ENCODE measurements at places on chromosomes 6 and 20. TPM values are rescaled to one million over a fixed set of nuclear protein-coding genes. Genes with fewer than 3 reads are reported as not detected.
A peak's percentile ranks its signal among the peaks of the same experiment; 100 is the strongest.

DNA sequence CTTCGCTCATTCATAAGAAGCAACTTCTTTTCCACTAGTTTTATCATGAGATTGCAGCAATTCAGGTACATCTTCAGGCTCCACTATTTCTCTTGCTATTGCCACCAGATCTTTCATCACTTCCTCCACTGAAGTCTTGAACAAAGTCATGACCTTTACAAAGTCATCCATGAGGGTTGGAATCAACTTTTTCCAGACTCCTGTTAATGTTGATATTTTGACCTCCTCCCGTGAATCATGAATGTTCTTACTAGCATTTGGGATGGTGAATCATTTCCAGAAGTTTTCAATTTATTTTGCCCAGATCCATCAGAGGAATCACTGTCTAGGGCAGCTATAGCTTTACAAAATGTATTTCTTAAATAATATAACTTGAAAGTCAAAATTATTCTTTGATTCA, 1.5 kb downstream of the CENPQ start:
- H3K36me3 ChIP-seq: no peaks in the 10 kb centered on the region
- no peaks in the 10 kb centered on the region for H3K27me3 ChIP-seq
- no peak overlapping the region for H3K27ac ChIP-seq
- DNase-seq: no peak
- H3K4me1 ChIP-seq: peaks cover 12% of the 10 kb centered on the region
- no peak overlapping the region for H3K4me3 ChIP-seq

- no peak overlapping the region for H3K4me3 ChIP-seq
- no peaks in the 10 kb centered on the region for H3K4me1 ChIP-seq
- no peaks in the 10 kb centered on the region for H3K36me3 ChIP-seq
- H3K27ac ChIP-seq: no peak overlapping the region
- H3K27me3 ChIP-seq: peaks cover 2% of the 10 kb centered on the region
Observed at GRCh38 chr6:41284726-41285125, 1.8 kb downstream of the TREM1 start.

The SKIC2 gene
- total RNA-seq: 151 TPM

The PDE7B gene
- total RNA-seq: 0.18 TPM

DNA sequence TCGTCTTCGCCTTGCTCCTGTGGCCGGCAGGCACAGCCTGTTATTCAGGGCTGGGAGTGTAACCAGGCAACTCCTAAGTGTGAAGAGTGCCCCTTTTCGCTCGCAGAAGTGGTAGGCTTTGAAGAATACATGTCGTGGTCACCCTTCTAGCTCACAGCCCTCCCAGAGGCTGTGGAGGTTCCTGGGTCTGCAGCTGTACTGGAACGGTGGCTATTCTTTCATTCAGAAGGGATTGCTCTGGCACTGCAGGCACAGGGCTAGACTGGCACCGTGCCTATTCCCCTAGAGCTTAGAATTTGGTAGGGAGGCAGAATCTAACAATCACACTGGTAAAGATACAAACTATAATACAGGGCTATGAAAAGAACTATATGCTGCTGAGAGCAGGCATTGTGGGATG, 1.1 kb upstream of the SRSF12 start:
- H3K36me3 ChIP-seq: no peaks in the 10 kb centered on the region
- no peak overlapping the region for H3K27ac ChIP-seq
- peaks cover 9% of the 10 kb centered on the region for H3K4me1 ChIP-seq
- H3K4me3 ChIP-seq: no peak overlapping the region
- no peaks in the 10 kb centered on the region for H3K27me3 ChIP-seq
- DNase-seq: no peak

The HDDC2 gene
- 53.5 TPM for total RNA-seq

DNA sequence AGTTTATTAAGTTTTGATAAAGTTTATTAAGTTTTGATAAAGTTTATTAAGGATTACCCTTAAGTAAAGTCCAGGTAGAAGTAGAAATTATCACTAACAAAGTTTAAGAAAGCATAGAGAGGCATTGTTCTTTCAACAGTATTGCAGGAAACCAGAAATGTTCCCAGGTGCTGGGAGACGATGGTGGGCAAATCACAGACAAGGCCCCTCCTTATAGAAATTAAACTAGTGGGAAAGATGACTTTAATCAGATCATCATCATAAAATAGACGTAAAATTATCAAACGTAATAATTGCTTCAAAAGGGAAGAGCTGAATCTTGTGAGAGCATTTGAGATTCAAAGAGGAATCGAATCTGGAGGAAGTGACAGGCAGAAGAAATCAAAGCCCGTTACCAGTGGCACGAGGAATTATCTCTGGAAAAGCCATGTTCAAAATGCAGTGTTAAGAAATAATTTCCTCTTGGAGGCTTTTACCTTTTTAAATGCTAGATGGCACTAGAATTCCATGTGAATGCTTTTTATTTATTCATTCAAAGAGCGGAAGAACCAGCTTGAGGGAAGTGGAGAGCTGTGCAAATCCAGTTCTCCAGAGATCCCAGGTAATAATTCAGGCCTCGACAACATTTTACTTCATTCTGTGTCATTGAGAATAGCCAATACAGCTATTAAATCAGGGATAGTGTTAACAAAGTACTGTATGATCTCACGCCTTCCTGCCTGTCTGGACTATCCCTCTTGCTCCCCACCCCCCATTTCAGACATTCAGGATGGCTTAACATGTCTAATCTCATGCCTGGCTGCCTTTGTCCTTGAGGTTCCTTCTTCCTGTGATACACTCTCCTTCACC, 1.0 kb upstream of the APMAP start:
- peak overlapping the region; percentile 95 for H3K4me3 ChIP-seq
- H3K36me3 ChIP-seq: no peaks in the 10 kb centered on the region
- H3K27ac ChIP-seq: peak overlapping the region; percentile 98
- H3K4me1 ChIP-seq: peaks cover 31% of the 10 kb centered on the region

The HLA-DQB1 gene
- total RNA-seq: 24.8 TPM

The TPMT gene
- total RNA-seq: 8.9 TPM

GRCh38 chr6:128690063-128690462, 169.7 kb upstream of the PTPRK start:
- no peaks in the 10 kb centered on the region for H3K4me1 ChIP-seq
- H3K27ac ChIP-seq: no peak overlapping the region
- DNase-seq: no peak
- H3K36me3 ChIP-seq: no peaks in the 10 kb centered on the region

GRCh38 chr6:20686142-20686541, 151.9 kb downstream of the CDKAL1 start:
- H3K4me1 ChIP-seq: peaks cover 6% of the 10 kb centered on the region
- H3K27me3 ChIP-seq: no peaks in the 10 kb centered on the region
- H3K4me3 ChIP-seq: no peak overlapping the region
- DNase-seq: no peak
- no peak overlapping the region for H3K27ac ChIP-seq
- H3K36me3 ChIP-seq: no peaks in the 10 kb centered on the region

GRCh38 chr6:85344996-85345395, 104.9 kb upstream of the NT5E start:
- no peak for DNase-seq
- H3K27me3 ChIP-seq: peaks cover 4% of the 10 kb centered on the region
- no peak overlapping the region for H3K27ac ChIP-seq
- H3K4me3 ChIP-seq: no peak overlapping the region
- H3K4me1 ChIP-seq: no peaks in the 10 kb centered on the region

DNA sequence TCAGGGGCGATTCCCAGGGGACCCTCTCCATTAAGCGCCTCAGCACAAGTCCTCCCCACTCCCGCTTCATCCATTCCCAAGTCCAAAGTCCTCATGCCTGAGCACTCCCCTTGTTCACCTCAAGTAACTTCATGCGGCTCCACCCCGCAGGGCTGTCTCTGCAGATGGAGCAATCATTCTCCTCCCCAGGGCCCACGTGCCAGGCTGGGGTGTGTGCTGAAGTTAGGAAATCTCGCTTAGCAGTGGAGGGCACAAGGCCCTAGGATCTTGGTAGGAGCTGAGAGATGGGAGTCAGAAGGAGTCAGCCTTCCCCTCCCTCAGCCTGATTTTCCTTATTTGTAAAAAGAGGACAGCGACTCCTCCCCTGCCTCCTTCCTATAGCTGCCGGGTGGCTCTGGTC, 3.5 kb downstream of the TGM3 start:
- H3K36me3 ChIP-seq: no peaks in the 10 kb centered on the region
- no peak for DNase-seq
- no peak overlapping the region for H3K4me3 ChIP-seq
- no peaks in the 10 kb centered on the region for H3K27me3 ChIP-seq
- no peak overlapping the region for H3K27ac ChIP-seq

The PPARD gene
- total RNA-seq: 14.4 TPM

DNA sequence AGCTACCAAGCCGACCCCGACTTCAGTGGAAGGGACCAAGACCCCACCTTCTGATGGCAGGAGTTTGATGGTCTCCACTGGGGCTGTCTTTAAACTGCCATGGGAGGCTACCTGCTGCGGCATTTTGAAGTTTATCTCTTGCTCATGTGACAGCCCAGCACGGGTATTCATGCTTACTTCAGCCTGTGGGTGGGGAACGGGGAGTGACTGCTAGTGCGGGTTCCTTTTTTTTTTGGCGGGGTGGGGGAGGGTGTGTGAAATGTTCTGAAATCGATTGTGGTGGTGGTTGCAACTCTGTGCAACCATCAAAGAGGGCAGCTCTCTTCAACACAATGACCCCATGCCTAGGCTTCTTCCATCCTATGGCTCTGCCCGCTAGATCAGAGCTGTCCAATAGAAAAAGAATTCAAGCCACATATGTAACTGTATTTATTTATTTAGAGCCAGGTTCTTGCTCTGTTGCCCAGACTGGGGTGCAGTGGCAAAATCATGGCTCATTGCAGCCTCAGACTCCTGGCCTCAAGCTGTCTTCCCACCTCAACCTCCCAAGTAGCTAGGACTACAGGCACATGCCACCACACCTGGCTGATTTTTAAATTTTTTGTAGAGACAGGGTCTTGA, 53.7 kb downstream of the PPP1R16B start:
- H3K4me1 ChIP-seq: peaks cover 74% of the 10 kb centered on the region
- peak overlapping the region; percentile 67 for H3K27ac ChIP-seq
- DNase-seq: peak; percentile 73
- no peak overlapping the region for H3K4me3 ChIP-seq
- no peaks in the 10 kb centered on the region for H3K27me3 ChIP-seq

The TBXT gene
- not detected for total RNA-seq

The GABRR2 gene
- 2.2 TPM for total RNA-seq

- H3K36me3 ChIP-seq: no peaks in the 10 kb centered on the region
- no peaks in the 10 kb centered on the region for H3K4me1 ChIP-seq
- H3K27me3 ChIP-seq: no peaks in the 10 kb centered on the region
- H3K4me3 ChIP-seq: no peak overlapping the region
Observed at GRCh38 chr6:154012852-154013251, 26.2 kb upstream of the OPRM1 start.

The SLC22A7 gene
- total RNA-seq: not detected

The C20orf141 gene
- total RNA-seq: not detected

DNA sequence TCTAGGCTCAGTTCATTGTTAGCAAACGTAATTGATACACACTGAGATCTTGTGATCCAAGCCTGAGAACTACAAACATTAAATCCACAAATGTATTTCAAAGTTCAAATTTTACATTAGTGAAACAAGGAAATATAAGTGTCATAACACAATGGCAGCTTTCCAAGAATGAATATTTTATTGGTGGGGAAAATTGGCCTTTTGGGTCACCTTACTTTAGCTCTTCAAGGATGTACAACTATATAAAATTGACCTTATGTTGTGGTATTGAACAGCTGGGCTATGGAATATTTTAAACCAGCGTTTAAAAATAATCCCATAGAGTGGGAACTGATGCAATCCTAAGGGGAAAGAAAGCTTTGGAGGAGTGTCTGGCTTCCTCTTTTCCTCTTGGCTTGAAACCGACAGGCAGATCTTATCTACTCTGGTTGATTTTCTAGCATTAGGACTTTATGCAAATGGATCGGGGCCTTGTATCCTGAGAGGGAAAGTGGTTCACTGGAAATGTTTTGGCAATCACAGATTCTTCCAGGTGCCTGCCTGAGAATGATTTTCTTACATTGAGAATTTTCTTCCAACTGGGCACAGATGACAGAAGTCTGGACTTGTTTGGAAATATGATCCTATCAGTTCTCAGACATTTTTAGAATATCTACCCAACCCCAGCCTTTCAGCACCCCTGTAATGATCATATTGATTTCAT, 184.8 kb upstream of the ECI2 start:
- no peaks in the 10 kb centered on the region for H3K27me3 ChIP-seq
- no peak overlapping the region for H3K4me3 ChIP-seq
- no peak for DNase-seq
- H3K4me1 ChIP-seq: peaks cover 6% of the 10 kb centered on the region
- H3K36me3 ChIP-seq: no peaks in the 10 kb centered on the region

- no peaks in the 10 kb centered on the region for H3K4me1 ChIP-seq
- no peaks in the 10 kb centered on the region for H3K36me3 ChIP-seq
- no peak overlapping the region for H3K4me3 ChIP-seq
- no peaks in the 10 kb centered on the region for H3K27me3 ChIP-seq
- no peak for DNase-seq
- H3K27ac ChIP-seq: no peak overlapping the region
Observed at GRCh38 chr6:126103993-126104392, 117.7 kb downstream of the TRMT11 start.

The WFDC11 gene
- not detected for total RNA-seq

The NKX2-2 gene
- not detected for total RNA-seq

The PCK1 gene
- total RNA-seq: not detected

DNA sequence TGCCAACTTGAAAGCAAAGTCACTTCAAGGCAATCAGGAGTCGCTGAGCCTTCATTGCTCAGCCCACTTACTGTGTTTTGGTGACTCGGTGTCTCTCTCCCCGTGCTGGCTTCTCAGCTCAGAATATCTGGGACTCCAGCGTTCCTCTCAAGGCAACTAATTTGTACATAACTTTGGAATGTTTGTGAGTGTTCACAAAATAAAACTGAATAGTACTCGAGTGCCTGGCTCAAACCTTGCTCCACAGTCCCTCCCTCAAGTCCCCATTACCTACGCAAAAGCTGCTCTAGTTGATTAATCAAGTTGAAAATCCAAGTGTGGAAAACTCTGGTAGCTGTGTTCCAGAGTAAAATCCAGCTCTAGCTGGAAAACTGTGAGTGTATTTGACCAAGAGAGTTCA, 8.6 kb downstream of the IPCEF1 start:
- H3K4me1 ChIP-seq: no peaks in the 10 kb centered on the region
- no peak for DNase-seq
- H3K4me3 ChIP-seq: no peak overlapping the region
- H3K36me3 ChIP-seq: no peaks in the 10 kb centered on the region
- H3K27me3 ChIP-seq: no peaks in the 10 kb centered on the region

GRCh38 chr6:136592930-136593673, 42.9 kb upstream of the MAP7 start:
- H3K4me3 ChIP-seq: no peak overlapping the region
- H3K4me1 ChIP-seq: peaks cover 12% of the 10 kb centered on the region
- no peaks in the 10 kb centered on the region for H3K27me3 ChIP-seq
- H3K27ac ChIP-seq: peak overlapping the region; percentile 70
- DNase-seq: peak; percentile 10

The CST5 gene
- not detected for total RNA-seq

GRCh38 chr20:38893056-38893564, 33.1 kb upstream of the FAM83D start:
- peaks cover 37% of the 10 kb centered on the region for H3K4me1 ChIP-seq
- H3K4me3 ChIP-seq: no peak overlapping the region
- peak overlapping the region; percentile 75 for H3K27ac ChIP-seq
- H3K27me3 ChIP-seq: no peaks in the 10 kb centered on the region
- no peak for DNase-seq

GRCh38 chr6:139881236-139881635, 506.8 kb upstream of the CITED2 start:
- DNase-seq: no peak
- no peaks in the 10 kb centered on the region for H3K36me3 ChIP-seq
- no peak overlapping the region for H3K27ac ChIP-seq
- no peaks in the 10 kb centered on the region for H3K27me3 ChIP-seq
- H3K4me1 ChIP-seq: no peaks in the 10 kb centered on the region
